Suprapubic skin (tissue), 4 donors: ENCODE measurements at places on chromosomes 13 and 19. TPM values are rescaled to one million over a fixed set of nuclear protein-coding genes. Genes with fewer than 3 reads are reported as not detected.

- H3K27me3 ChIP-seq = no peaks in the 10 kb centered on the region
- peak overlapping the region; percentile 80 for H3K27ac ChIP-seq
- H3K4me1 ChIP-seq = peaks cover 70% of the 10 kb centered on the region
- no peak for DNase-seq
Observed at GRCh38 chr19:4389511-4390016, 10.8 kb downstream of the SH3GL1 start.

DNA sequence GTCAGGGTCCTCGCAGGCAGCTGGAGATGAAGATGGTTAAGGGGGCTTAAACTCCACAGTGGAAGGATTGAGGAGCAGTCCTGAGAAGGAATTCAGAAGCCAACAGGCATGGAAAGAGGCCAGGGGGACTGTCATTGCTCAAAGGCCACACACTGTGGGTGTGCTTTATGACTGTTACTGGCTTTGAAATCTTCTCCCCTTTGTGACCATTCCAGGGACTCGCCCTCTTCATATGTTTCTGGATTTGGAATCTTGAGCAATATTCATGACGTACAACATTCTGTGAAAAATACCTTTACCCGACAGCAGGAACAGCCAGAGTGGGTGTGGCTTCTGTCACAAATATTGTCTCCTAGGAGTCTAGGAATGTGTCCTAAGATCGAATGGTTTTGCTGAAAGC lies 16.6 kb downstream of the CEACAM7 start:
- H3K4me1 ChIP-seq = no peaks in the 10 kb centered on the region
- no peak overlapping the region for H3K27ac ChIP-seq
- no peak for DNase-seq
- peaks cover 22% of the 10 kb centered on the region for H3K27me3 ChIP-seq
- no peaks in the 10 kb centered on the region for H3K36me3 ChIP-seq

DNA sequence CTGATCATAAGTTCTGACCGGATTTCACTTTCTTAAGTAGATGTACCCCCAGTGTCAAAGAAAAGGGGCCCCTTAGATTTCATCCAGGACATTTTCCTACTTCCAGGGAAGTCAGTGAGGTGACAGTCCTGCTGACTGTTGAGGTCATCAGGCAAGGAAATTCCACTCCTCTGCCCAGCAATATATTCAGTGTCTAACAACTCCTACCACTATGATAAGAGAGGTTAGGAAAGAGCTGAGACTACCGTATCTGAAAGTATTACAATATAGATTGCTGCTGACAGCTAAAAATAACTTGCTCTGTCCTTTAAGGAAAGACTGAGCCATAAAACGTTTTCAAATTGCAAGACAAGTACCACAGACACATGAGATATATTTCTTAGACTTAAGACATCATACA lies 325.1 kb downstream of the EFNB2 start:
- no peaks in the 10 kb centered on the region for H3K4me1 ChIP-seq
- H3K27me3 ChIP-seq = no peaks in the 10 kb centered on the region
- H3K27ac ChIP-seq = no peak overlapping the region
- no peak for DNase-seq
- H3K36me3 ChIP-seq = no peaks in the 10 kb centered on the region

Gene ISOC2
- 97.2 TPM for total RNA-seq

GRCh38 chr19:18353378-18354005 lies 13.1 kb downstream of the PGPEP1 start:
- DNase-seq = no peak
- peaks cover 22% of the 10 kb centered on the region for H3K36me3 ChIP-seq
- no peaks in the 10 kb centered on the region for H3K27me3 ChIP-seq
- H3K4me1 ChIP-seq = no peaks in the 10 kb centered on the region

Gene ATP8A2
- total RNA-seq = 0.19 TPM

GRCh38 chr13:32733690-32734089 lies 147.4 kb downstream of the PDS5B start:
- H3K27ac ChIP-seq = peak overlapping the region; percentile 42
- no peaks in the 10 kb centered on the region for H3K27me3 ChIP-seq
- H3K4me3 ChIP-seq = no peak overlapping the region
- no peaks in the 10 kb centered on the region for H3K36me3 ChIP-seq

Gene EBI3
- total RNA-seq = not detected

DNA sequence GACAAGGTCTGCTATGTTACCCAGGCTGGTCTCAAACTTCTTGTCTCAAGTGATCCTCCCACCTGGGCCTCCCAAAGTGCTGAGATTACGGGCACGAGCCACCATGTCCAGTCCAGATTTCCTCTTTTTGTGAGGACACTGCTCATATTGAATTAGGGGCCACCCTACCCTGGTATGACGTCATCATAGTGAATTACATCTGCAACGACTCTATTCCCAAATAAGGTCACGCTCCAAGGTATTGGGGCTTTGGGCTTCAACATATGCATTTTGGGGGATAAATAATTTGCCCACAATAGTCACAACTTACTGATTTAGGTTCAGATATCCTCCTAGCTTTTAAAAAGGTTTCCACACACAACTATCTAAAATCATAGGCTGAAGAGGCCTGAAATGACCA lies 9.5 kb downstream of the SLC15A1 start:
- H3K36me3 ChIP-seq = no peaks in the 10 kb centered on the region
- H3K27me3 ChIP-seq = no peaks in the 10 kb centered on the region
- H3K4me3 ChIP-seq = no peak overlapping the region
- H3K27ac ChIP-seq = no peak overlapping the region
- no peaks in the 10 kb centered on the region for H3K4me1 ChIP-seq

Gene SEMA6B
- total RNA-seq = 2.3 TPM

Gene A1BG
- 5.8 TPM for total RNA-seq

- H3K4me1 ChIP-seq = no peaks in the 10 kb centered on the region
- H3K4me3 ChIP-seq = no peak overlapping the region
- H3K36me3 ChIP-seq = no peaks in the 10 kb centered on the region
- no peak for DNase-seq
- no peaks in the 10 kb centered on the region for H3K27me3 ChIP-seq
Observed at GRCh38 chr13:36550177-36550576, 117.9 kb downstream of the CCNA1 start.

DNA sequence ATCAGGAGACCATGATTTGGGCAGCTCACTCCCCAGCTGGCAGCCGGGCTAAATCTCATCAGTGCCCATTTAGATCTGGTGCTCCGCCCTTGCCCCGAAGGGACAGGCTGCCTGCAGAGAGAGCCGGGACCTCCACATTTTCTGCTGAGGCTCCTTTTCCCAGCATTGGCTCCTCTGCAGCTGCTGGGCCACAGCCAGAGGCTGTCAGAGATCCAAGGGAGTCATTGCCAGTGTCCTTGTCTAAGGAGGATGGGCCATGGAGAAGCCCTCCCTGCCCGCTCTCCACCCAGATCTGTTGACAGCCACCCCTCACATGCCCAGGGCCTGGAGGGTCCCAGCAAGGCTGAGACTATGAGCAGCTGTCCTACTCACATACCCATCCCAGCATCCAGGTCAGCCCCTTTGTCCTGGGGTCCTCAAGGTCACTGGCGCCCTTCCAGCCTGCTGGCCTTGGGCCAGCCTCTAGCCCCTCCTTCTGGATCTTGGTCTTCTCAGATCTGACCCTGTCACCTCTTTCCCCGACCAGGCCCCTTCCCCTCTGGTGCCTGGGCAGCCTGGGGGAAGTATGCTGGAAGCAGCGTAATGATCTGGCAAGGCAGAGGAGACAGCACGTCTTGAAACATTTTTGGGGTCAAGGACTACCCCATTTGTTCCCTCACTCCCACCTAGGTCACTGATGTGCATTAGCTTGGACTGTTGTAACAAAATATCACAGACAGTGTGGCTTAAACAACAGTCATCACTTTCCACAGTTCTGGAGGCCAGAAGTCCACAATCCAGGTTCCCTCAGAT lies 7.9 kb downstream of the PIN1 start:
- peaks cover 15% of the 10 kb centered on the region for H3K4me1 ChIP-seq
- H3K4me3 ChIP-seq = no peak overlapping the region
- no peak for DNase-seq

Gene KLK12
- total RNA-seq = not detected

Gene ZNF607
- 3.0 TPM for total RNA-seq

Gene CCDC169
- total RNA-seq = not detected

- DNase-seq = no peak
- H3K27me3 ChIP-seq = no peaks in the 10 kb centered on the region
- H3K36me3 ChIP-seq = peaks cover 92% of the 10 kb centered on the region
- no peak overlapping the region for H3K4me3 ChIP-seq
Observed at GRCh38 chr19:32624410-32624809, 43.4 kb downstream of the PDCD5 start.

GRCh38 chr19:46392252-46392801 lies 21.0 kb downstream of the CCDC8 start:
- no peaks in the 10 kb centered on the region for H3K27me3 ChIP-seq
- H3K27ac ChIP-seq = peak overlapping the region; percentile 28
- peaks cover 11% of the 10 kb centered on the region for H3K4me1 ChIP-seq
- no peak overlapping the region for H3K4me3 ChIP-seq
- peak; percentile 59 for DNase-seq

GRCh38 chr13:99263126-99263785 lies 5.1 kb upstream of the GPR18 start:
- peaks cover 9% of the 10 kb centered on the region for H3K36me3 ChIP-seq
- no peak for DNase-seq
- H3K4me3 ChIP-seq = no peak overlapping the region
- H3K27me3 ChIP-seq = no peaks in the 10 kb centered on the region
- H3K27ac ChIP-seq = no peak overlapping the region
- peaks cover 2% of the 10 kb centered on the region for H3K4me1 ChIP-seq

Gene TRAPPC2B
- 20.2 TPM for total RNA-seq

Gene GDF15
- 0.57 TPM for total RNA-seq

Gene SYT5
- 7.8 TPM for total RNA-seq

DNA sequence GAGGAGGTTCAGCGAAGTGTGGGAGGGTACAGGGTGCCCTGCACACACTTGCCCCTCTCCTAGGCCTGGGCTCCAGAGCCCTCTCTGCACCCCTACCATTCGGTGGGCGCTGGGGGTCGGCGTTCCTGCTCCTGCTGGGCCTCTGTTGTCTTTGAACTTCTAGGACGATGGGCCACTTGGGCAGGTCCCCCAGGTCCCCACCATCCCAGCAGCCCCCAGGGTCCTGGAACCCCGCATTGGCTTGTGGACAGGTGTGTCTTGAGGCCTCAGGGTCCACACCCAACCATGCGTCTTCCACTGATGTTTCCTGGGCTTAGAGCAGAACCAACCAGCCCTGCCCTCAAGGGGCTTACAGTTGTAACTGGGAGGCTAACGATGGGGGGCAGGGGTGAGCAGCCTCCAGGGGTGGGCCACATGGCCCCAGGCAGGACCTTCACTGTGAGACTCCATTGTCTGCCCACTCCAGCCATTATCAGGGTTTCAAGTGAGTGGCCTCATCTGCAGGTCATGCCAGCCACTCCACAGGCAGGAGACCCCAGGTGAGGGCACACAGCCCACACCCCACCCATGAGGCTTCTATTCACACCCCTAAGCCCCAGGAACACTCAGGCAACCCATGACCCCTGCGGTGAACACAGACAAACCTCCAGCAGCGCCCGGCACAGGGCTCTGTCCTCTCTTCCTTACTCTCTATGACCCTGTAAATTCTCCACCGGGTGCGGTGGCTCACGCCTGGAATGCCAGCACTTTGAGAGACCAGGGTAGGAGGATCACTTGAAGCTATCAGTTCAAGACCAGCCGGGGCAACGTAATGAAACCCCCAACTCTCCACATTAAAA lies 2.0 kb upstream of the KLF16 start:
- H3K4me1 ChIP-seq = peaks cover 35% of the 10 kb centered on the region
- H3K27ac ChIP-seq = peak overlapping the region; percentile 93
- peak overlapping the region; percentile 91 for H3K4me3 ChIP-seq
- no peaks in the 10 kb centered on the region for H3K27me3 ChIP-seq
- no peaks in the 10 kb centered on the region for H3K36me3 ChIP-seq
- DNase-seq = peak; percentile 71

GRCh38 chr13:69857183-69857821 lies 250.3 kb upstream of the ATXN8OS start:
- H3K27me3 ChIP-seq = no peaks in the 10 kb centered on the region
- DNase-seq = no peak
- no peak overlapping the region for H3K27ac ChIP-seq
- H3K4me3 ChIP-seq = no peak overlapping the region

Gene PSG3
- not detected for total RNA-seq

Gene TUBGCP3
- total RNA-seq = 60.9 TPM
